ENCODE measurements at places on chromosomes 5 and 9.

DNA sequence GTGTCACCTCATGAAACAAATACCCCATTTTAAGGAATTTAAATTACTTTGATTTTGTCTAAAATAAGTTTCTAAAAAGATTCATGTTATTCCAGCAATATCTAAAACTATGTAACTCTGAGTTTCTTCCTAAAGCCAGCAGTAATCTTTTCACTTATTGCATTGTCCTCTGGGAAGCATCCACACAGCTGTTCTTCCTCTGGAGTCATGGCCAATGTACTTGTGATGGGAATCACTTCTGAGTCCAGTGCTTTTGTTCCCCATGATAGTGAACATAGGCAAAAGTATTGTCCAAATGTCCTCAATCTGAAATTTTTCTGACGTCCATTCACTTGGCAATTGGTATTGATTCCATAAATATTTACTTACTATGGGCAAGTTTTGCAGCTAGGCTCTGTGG lies 125.0 kb downstream of the STARD4 start:
- no peak for DNase-seq

GRCh38 chr9:77896269-77896937 lies 135.2 kb downstream of the GNAQ start:
- DNase-seq: no peak

DNA sequence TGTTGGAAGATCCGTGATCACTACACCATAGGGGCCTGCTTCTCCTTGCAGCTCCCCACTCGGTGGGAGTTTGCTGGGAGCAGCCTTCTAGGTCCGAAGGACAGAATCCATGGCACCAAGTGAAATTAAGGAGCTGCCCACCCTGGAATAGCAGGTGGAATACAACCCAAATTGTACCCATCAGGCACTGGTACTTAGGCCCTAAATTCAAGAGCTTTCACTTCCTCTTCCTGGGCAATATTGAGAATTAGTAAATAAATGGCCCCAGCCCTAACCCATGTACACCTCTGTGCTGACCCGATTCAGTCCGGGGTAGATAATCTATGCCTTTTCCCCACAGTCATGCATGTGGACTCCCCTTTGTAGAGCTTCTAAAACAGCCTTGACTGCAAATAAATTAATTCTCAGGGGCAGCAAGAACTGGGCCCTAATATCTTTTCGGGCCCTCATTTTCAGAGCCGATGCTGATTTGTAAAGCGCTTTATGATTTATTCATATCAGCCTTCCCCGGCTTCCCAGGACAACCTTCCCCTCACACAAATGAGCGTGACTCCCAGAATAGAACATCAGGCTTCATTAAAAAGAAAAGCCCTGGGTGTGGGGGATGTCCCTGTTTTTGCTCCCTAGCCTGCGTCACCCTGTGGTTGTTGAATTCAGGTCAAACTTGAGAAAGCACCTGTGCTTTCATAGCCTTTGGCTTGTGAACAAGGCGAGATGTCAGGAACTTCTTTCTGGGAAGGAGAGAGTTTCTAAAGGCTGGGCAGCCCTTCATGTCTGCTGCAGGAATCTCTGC lies 126.1 kb upstream of the TBC1D2 start:
- DNase-seq: no peak

DNA sequence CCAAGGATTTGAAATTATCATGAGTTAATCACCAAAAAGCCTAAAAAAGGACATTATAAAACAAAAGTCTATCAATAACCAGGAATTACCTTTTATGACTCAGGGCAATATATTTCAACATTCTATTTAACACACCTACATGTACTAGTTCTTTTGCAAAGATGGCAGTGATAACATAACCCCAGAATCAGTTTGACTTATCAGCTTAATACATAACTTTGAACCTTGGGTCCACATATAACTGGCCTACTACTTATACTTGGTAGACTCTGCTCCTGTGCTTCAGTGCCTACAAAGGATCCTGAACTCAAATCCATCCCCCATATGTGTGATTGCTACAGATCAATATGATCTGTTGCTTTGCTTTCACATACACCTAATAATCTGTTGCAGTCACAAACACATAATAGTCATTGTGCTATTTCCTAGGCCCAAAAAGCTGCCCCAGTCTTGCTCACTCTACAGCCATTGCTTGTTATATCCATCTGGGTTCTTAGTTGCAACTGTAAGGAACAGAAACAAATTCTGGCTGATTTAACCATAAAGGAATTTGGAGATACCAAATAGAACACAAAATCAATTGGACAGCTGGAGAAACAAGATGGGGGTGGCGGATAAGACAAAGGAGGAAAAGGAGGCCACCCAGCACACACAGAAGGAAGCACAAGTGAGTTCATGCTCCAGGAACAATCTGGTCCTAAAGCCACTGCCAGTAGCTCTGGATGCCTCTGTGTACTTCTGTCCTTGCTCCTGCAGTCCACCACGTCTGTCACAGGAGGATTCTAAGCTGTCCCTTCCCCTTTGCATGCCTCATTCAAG lies 25.5 kb downstream of the DEPDC1B start:
- no peak for DNase-seq

DNA sequence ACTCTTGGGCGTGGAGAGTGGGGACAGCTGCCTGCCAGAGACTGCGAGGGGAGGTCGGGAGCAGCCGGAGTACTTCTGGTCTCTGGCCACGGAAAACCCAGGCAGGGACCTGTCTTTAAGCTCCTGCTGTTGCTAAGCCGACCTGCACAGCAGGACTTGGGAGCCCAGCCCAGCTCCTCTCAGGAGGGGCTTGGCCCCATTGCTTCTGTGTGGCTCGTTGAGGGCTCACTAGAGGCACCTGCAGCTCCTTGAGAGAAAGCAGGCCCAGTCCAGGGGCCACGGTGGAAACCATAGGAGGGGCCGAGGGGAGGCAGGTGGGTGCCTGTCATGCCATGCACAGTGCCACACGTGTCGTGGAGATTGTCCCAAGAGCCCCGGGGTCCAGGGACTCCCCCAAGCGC lies 3.3 kb upstream of the LCN2 start:
- DNase-seq: no peak

- DNase-seq: no peak
These were observed 22.0 kb downstream of the ZNF618 start for GRCh38 chr9:113898151-113898550.

- peak; percentile 88 for DNase-seq
These were observed 23.4 kb upstream of the GALNT10 start for GRCh38 chr5:154166901-154167791.

GRCh38 chr9:88783711-88784083 lies 207.6 kb upstream of the S1PR3 start:
- DNase-seq: no peak

DNA sequence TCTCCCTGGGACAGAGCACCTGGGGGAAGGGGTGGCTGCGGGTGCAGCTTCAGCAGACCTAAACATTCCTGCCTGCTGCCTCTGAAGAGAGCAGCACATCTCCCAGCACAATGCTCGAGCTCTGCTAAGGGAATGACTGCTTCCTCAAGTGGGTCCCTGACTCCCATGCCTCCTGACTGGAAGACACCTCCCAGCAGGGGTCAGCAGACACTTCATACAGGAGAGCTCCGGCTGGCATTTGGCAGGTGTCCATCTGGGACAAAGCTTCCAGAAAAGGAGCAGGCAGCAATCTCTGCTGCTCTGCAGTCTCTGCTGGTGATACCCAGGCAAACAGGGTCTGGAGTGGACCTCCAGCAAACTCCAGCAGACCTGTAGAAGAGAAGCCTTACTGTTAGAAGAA lies 77.2 kb downstream of the SLCO6A1 start:
- DNase-seq: no peak

- DNase-seq: no peak
These were observed 15.1 kb downstream of the ADCY2 start for GRCh38 chr5:7410936-7411511.

- DNase-seq: no peak
These were observed 33.6 kb downstream of the TMOD1 start for GRCh38 chr9:97534961-97535594.
